KBM-7 (cell line): ENCODE measurements at places on chromosomes 4 and X.

GRCh38 chr4:165382640-165383039 is 3.8 kb downstream of the CPE start:
- DNase-seq, result no peak

DNA sequence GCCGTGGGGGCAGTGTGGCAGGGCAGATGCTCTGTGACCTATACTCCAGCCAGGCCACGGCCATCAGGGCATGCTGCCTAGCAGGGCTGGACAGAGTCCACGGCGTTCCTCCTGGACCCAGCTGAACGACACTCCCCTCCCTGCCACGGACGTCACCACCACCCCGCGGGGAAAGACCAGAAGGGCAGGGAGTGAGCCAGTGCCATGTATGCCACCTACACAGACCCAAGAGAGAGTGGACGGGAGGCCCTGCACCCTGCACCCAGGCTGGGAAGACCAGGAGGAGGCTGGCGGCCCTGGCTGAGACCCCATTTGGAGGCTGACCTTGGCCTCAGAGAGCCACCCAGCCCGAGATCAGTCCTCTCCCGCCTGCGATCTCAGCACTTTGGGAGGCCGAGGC is 101.9 kb downstream of the FAM53A start:
- no peak for DNase-seq

DNA sequence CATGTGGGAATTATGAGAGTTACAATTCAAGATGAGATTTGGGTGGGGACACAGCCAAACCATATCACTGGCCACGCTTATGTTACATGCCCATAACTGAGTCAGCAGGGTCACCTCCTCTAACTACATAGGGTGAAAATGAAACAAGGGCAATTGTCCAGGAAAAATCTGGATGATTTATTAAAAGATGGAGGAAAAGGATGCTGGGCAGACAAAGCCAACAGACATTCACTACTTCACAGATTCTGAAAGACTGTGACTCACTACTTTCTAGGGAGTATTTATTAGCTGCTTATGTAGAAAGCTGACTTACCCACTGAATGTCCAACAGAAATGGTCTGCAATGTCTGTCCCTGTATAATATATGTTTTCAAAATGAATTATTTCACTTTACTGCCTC is 72.4 kb downstream of the APBB2 start:
- no peak for DNase-seq

DNA sequence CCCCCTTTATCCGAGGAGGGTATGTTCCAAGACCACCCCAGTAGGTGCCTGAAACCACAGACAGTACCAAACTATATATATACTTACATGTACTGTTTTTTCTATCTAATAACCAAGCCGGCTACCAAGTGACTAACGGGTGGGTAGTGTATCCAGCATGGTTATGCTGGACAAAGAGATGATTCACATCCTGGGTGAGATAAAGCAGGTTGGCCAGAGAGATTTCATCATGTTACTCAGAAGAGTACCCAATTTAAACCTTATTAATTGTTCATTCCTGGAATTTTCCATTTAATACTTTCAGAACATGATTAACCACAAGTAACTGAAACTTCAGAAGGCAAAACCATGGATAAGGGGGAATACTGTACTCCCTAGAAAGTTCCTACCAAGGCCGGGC is 46.5 kb downstream of the RFC1 start:
- DNase-seq, result no peak

DNA sequence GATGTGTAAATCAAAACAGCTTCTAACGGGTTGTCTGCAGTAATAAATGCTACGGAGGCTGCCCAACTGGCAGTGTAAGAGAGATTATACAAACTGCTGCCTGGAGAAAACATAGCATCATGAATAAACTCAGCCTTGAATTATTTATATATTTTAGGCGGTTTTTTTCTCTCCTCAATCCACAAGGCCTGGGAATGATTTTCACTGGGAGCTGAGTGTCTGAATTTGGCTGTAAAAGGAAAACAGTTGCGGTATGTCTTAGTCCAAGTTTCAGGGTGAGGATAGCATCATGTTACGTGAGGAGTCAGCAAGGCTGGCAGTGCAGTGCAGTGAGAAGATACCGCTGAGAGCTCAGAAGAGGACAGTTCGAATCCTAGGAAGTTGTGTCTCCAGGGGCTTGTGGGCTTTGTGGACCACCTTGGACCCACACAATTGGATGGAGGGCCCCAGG is 291.5 kb upstream of the BOD1L1 start:
- no peak for DNase-seq

DNA sequence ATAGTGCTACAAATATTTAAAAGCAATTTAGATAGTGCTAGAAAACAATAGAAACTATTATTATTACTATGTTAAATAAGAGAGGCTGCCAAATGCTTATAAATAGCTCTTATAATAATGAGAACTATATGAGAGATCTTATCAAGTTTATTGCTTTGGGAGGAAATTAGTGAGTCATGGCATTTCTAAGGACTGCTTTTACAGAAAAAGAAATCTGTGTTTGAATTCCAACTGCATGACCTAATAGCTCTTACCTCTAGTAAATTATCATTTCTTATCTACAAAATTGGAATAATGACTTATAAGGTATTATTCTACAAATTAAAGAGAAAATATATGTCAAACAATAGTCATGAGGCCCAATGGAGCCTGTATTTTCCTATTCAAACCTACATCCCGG is 177.2 kb downstream of the GABRG1 start:
- no peak for DNase-seq

GRCh38 chr4:176654565-176655216 is 138.0 kb downstream of the VEGFC start:
- DNase-seq, result no peak

- DNase-seq, result no peak
These were observed 38.0 kb upstream of the ADGRL3 start for GRCh38 chr4:61162116-61162515.

GRCh38 chr4:53545273-53545672 is 46.0 kb downstream of the LNX1 start:
- DNase-seq, result no peak
